ENCODE measurements at places on chromosomes 1 and 21.

DNA sequence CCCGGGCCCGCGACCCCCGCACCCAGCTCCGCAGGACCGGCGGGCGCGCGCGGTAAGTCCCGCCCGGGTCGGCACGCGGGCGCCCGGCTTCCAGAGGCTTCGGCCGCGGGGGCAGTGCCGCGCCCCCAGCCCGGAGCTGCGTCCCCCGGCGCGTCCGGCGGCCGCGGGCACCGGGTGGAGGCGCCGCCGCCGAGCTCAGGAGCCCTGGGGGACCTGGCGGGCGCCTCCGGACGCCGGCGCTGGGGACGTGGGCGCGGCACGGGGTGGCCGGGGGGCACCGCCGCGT, 227 bp downstream of the NBL1 start:
- DNase-seq, result no peak

DNA sequence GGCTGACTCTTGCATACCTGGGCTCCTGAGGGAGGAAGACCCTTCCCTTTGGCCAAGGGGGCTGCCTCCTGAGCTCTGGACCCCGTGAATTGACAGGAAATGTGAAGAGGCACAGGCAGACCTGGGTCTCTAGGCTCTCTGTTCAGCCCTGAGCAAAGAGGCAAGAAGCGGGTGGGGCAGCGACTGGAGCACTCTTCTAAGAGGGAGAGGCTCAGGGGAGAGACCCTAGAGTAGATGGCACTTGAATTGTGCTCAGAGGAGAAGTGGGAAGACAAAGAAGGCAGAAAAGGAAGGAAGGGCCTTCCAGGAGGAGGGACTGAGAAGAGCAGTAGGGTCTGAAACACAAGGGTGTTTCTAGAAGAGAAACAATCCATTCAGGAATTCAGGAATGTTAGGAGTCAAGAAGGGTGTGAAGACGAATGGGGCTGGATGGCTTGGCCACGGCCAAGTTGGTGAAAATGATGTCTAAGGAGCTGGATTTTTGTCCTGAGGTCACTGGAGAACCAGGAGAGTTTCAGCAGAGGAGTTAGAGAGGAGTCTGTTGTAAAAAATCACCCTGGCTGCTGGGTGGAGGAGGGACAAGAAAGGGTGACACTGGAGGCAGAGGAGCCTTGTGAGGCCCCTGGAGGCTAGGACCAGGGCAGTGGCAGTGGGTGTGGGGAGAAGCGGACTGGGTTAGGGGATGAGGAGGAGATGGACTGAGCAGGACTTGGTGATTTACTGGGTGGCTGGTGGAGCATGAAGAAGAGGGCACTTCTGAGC, 5.3 kb downstream of the TIE1 start:
- no peak for DNase-seq

DNA sequence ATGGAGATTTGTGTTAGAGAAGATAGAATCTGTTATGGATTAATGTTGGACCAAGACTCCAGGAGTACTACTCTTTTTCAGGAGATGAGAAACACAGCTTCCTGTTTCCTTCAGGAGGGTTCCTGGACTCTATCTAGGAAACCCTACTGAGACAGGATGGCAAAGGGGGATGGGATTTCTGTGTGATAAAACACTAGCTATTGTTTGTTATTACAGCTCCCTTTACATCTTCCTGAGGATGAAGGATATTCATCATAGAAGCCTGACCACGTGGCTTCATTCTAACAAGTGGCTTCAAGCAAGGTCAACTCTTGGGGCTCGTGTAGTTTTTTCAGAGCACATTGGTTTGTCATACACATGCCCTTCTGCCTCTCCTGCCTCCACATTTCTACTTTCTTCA, 33.3 kb downstream of the RGL1 start:
- DNase-seq, result no peak

DNA sequence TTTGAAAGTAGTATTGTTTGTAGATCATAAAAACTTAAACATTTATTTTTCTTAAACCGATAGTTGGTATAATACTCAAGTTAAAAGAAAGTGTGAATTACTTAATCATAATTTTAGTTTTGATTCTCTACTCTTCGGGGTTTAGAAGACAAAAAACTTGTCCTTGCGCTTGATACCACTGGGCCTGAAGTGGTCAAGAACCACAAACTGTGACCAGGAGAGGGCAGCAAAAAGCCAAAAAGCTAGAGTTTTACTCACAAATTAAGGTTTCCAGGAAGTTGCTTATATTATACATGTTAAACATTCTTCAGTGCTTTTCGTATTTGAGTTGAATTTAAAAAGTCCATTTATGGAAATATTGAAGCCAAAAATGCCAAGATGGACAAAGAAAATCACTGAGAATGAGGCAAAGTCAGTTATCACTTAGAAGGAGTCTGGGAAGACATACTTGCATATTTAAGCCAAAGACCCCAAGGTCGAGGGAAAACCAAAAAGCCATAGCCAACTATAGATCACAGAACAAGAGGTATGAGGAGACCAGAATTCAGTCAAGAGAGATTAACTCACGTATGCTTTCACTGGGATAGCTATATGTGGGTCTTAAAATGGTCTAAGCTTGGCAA, 34.2 kb downstream of the EFCAB7 start:
- no peak for DNase-seq

- DNase-seq, result no peak
Measured at GRCh38 chr1:157240495-157241184, 102.4 kb upstream of the ETV3 start.

DNA sequence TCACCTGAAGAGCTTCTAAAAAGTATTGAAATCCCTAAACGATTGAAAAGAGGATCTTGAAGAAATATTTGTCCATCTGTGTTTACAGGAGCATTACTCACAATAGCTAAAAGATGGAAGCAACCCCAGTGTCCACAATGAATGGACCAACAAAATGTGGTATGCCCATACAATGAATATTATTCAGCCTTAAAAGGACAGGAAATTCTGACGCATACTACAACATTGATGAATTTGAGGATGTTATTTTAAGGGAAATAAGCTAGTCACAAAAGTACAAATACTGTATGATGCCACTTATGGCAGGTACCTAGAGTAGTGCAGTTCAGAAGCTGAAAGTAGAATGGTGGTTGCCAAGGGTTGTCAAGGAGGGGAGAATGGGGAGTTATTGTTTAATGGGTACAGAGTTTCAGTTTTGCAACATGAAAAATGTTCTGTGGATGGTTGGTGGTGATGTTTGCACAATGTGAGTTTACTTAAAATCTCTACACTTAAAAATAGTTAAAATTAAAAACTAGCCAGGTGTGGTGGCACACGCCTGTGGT, 37.1 kb upstream of the GADD45A start:
- DNase-seq, result no peak

DNA sequence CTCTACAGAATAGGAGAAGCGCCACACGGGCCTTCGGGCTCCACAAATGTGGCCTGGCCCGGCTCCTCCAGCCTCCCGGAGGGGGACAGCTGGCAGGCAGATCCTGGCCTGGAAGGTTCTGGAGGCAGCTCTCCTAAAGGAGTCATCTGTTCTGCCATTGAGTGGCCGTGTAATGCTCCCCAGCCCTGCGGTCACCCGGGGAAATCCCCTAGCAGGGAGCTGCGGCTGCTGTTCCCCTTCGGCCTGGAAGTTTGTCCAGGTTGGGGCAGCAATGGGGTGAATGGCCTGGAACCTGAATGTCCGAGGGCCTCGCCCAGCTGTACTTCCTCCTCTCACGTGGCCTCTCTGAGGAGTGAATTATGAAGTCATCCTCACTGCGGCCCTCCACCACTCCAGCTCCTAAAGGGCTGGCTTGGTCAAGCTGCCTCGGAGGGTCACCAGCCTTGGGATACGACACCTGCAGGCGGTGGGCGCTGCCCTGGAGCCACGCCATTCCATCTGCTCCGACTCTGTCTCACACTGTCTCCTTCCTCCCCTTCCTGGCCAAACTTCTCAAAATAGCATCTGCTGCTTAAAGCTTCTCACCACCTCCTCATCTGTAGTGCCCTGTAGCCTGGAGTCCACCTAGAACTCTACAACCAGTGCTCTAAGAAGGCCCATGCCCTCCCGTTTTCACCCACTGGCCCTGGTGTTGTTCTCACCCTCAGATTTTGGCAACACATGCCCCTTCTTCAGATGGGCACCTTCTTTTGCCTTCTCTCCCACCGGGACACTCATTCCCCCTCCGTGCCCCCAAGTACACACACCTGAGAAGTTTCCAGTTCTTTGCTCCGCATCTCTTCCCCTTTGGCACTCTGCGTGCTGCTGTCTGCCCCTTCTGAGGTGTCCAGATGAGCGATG, 54.4 kb upstream of the TMPRSS2 start:
- no peak for DNase-seq

DNA sequence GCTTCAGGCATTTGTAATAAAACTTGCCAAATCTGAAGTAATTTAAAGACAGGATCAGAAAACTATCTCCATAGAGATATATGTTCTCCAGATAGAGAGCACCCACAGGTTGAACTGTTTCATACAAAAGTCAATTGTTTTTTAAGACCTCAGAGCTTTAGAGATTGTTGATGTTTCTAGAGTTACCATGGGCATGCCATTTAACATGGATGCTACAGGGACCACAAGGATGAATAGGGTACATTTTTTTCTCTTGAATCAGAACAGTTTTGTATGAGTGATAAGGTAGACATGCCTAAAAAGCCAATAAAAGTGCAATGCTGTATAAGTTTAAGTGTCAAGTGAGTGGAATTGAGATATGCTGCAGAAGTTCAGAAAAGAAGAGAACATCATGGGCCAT, 511.0 kb upstream of the CAMK1G start:
- DNase-seq, result no peak

GRCh38 chr1:161972828-161973227, 50.8 kb downstream of the OLFML2B start:
- no peak for DNase-seq

DNA sequence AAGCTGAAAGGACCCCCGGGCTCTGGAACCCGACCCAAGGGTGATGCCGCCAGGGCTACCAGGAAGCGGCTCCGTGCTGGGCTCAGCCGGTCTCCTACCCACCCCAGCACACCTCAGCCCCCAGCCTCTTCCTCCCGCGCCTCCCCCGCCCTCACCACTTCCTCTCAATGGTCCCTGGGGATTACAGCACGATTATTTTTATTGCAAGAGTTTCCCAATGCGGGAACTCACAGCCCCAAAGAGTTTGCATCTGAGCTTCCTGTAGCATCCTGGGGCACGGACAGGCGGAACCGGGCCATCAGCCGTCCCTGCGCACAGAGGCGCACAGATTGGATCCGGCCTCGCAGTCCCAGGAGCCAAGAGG, 8.7 kb upstream of the SLX9 start:
- no peak for DNase-seq

DNA sequence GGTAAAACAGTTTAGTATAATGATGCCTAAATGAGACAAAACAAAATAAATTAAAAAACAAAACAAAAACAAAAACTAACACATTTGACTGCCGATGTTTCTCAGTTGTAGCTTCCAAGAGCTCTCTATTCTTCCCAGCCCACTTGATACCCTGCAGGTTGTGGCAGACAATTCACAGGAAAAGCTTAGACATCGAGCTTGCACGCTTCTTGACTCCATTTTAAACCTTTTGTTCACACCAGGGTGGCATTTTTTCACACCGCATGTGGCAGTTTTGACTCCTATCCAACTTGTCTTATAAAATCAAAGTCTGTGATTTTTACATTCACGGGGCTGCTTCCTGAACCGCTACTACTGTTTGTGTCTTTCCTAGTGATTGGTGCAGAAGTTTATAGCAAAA, 575.9 kb downstream of the USP25 start:
- no peak for DNase-seq

- no peak for DNase-seq
Measured at GRCh38 chr1:244839656-244840055, 4.2 kb downstream of the COX20 start.

- DNase-seq, result no peak
Measured at GRCh38 chr1:235067396-235068157, 61.1 kb downstream of the TOMM20 start.
